Skeletal muscle cell (primary cell): ENCODE measurements at places on chromosomes 3 and 15.

GRCh38 chr15:32849769-32850668 lies 132.2 kb downstream of the GREM1 start:
- DNase-seq, result peak; percentile 91

DNA sequence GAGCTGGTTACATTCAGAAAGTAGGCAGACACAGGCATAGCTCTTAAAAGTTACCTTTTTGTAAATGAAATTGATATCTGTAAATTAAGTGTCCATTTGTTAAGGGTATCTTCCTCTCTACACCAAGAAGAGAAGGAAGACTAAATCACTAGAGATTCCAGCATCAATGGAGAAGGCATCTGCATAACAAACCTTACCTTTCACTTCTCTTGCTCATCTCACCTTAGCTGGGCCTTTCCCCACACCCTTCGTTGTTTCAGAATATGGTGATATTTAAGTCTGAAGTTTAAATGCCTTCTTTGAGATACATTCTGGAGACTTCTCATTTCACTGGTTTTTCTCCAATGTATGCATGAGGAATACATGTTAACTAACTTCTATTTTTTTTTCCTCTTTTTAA lies 54.5 kb upstream of the TGFBR2 start:
- DNase-seq, result no peak

DNA sequence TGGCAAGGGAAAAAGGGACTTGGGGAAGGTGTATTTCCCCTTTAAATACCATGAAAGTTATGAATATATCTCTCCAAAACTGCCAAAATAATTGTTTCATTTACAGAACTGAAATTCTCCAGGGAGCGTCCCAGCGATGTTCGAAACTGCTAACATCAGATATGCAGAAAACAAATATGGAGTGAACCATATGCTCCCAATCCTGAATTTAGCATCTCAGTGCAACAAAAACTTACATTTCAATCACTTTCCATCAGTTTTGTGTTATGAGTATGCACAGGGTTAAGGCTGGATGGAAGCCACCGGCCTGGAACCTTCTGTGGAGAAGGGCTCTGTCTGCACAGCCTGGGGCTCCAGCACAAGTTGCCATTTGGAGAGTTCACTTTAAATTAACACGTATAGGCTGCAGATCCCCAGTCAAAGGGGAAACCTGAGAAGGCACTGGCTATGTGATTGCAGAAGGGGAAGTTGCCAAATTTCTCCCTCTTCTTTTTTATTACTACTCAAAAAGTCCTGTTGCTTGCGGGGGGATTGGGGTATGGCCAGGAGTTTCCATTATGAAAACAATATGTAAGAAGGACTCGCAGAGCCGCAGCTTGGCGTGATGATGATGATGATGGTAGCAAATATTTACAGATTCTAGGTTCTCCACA lies 56.9 kb upstream of the FOXP1 start:
- DNase-seq, result no peak

DNA sequence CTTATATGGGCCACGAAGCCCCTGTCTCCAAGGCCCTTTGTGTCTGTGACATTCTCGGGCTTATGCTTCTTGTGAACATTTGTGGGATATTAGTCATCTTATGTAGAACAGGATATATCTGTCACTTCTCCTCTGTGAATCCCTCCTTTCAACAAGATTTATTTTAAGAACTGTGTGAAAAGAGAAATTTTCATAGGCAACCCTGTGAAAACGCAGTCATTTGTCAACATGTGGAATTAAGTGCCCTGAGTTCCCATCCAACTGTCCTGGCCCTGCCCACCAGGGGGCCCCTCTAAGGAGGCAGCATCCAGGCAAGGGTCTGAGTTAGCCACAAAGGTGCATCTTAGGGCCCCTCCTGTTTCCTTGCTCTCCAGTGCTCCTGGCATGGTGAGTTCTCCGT lies 76.8 kb upstream of the CHRNA7 start:
- no peak for DNase-seq

DNA sequence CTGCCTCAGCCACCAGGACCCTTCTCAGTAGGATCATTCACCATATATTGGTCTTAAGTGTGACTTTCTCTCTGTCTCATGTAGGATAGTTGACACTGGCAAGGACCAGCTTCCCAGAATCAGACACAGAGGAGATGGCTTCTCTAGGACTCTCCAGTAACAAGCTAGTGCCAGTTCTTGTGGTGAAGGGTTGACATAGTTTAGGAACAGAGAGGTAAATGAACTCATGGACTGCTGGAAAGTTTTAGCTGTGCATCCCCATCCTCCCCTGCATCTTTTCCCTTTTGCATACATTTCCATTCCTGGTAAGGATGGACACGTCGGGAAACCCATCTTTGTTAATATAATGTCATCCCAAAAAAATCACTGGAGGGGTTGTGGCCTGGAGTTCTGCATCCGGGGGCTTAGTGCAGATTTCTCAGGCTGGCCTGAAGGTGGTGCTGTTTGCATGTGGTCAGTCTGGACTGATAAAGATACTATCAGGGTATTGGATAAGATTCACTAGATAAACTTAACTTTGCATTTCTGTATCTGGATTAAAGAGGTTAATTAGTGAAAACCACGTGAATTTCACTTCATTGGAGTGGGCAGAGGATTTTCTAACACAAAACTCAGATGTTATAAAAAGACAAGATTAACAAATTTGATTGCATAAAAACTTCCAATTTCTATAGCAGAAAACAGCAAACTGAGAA lies 110.8 kb downstream of the TBC1D2B start:
- DNase-seq, result no peak
